ENCODE measurements at places on chromosomes 1 and 21. TPM values are rescaled to one million over a fixed set of nuclear protein-coding genes. Genes with fewer than 3 reads are reported as not detected.
A peak's percentile ranks its signal among the peaks of the same experiment; 100 is the strongest.

- no peak for DNase-seq
Observed at GRCh38 chr1:236451796-236452373, 57.8 kb downstream of the EDARADD start.

KIRREL1 gene
- 48.6 TPM for total RNA-seq

- DNase-seq, result no peak
Observed at GRCh38 chr21:42691901-42692559, 38.6 kb downstream of the PDE9A start.

RORC gene
- total RNA-seq, result 1.6 TPM

DNA sequence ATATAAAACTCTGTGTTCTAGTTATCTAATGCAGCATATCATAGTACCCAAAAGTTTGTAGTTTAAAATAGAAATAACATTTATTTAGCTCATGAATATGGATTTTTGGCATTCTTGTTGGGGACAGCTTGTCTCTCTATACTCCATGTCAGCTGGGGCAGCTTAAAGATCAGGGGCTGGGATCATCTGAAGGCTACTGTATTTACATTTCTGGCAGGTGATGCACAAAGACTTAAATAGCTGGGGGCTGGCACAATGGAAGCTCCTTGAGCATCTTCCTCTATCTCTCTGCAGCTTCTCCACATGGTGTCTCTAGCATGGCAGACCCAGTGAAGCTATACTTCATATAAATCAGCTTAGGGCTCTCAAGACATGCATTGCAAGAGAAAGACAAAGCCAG, 55.6 kb upstream of the DAB1 start:
- DNase-seq, result no peak

PLA2G2C gene
- total RNA-seq, result not detected

GRCh38 chr1:157882580-157882979, 41.0 kb upstream of the CD5L start:
- no peak for DNase-seq

DNA sequence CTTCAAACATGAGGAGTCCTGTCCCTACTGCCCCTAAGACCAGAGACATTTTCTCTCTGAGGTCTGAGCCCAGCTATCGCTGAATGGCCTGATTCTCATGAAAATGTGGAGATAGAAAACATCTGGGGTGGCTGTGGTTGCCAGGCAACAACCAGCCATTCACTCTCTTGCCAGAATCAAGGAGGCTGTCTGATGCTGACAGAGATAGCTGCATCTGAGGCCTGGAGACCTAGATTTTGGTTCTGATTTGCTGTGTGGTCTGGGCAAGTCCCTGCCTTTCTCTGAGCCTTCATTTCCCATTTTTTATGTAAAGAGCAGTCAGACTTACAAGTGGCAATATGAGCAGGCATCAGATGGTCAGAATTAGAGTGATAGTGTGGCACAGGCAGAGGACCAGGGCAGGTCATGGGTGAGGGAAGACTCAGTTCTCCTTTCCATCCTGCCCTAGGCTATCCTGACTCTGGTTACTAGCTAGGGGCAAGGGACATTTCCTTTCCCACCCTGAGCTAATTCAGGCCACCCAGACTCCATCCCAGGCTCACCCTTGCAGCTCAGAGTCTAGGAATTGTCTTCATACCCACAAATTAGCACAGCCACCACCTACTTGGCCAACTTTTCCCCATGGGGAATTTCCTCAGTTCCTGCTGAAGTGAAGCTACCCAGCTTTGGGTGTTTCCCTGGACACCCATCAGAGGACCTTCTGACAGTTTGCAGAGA, 20.0 kb upstream of the RNF19B start:
- DNase-seq, result no peak

ZFP69B gene
- total RNA-seq, result 6.6 TPM

GRCh38 chr21:36695671-36696389, 3.1 kb upstream of the SIM2 start:
- DNase-seq, result no peak

GRCh38 chr1:84163123-84163931, 19.3 kb downstream of the PRKACB start:
- no peak for DNase-seq

GRCh38 chr1:116572099-116572498, 1.3 kb upstream of the CD58 start:
- DNase-seq, result no peak

DNA sequence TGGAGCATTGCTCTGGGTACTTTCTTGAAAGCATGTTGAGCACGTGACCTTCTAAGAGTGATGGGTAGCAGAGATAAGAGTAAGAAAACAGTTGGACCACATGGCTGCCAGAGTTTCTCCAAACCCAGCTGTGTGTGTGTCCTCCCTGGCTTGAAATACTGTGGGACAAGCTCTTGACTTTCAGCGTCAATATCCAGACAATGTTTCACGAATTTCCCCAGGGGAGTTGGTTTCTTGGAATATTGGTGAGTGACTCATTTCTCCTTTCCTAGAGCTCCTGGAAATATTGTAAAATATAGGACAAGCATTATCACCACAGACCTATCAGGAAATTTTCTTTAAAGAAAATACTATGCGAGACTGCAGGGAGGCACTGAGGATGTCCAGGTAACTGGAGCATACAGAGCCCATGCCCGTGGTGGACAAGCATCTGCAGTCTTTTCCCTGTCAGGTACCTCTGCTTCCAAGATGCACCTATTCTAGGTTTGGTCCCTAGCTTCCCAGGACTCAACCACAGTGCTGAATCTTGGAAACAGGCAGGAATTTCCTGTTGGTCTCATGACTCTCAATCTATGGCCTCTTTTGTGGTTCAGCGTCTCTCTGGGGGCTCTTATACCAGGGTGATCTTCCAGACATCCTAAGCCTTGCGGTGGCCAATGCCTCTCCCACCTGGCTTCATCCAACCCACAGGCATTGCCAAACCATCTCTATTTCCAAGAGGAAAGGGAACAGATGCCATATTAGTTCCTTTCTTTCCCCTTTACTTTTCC, 67.4 kb downstream of the KCNJ6 start:
- DNase-seq, result no peak

GRCh38 chr1:43870306-43870705, 63.3 kb upstream of the ARTN start:
- no peak for DNase-seq

- no peak for DNase-seq
Observed at GRCh38 chr1:7576946-7577657, 194.0 kb upstream of the VAMP3 start.

GRCh38 chr1:153417136-153417888, 992 bp downstream of the S100A7A start:
- no peak for DNase-seq

DNA sequence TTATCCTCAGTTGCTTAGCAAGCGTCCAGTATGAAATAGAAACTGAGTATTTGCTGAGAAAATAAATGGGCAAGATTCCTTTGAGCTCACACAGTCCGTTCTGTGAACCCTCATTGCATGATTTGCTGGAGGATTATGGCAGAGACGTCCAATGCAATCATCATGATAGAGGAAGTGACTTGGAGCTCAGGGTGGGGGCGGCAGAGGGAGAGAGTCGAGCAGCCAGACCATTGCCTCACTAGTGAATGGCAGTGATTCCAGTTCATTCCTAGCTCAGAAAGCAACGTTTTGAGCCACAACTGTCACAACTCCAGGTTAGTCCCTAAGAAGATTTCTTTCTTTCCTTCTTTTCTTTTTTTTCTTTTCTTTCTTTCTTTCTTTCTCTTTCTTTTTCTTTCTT, 27.5 kb upstream of the COL9A2 start:
- DNase-seq, result no peak

ST7L gene
- total RNA-seq, result 38.1 TPM

ANKRD35 gene
- 2.2 TPM for total RNA-seq

KRTAP11-1 gene
- not detected for total RNA-seq

DNA sequence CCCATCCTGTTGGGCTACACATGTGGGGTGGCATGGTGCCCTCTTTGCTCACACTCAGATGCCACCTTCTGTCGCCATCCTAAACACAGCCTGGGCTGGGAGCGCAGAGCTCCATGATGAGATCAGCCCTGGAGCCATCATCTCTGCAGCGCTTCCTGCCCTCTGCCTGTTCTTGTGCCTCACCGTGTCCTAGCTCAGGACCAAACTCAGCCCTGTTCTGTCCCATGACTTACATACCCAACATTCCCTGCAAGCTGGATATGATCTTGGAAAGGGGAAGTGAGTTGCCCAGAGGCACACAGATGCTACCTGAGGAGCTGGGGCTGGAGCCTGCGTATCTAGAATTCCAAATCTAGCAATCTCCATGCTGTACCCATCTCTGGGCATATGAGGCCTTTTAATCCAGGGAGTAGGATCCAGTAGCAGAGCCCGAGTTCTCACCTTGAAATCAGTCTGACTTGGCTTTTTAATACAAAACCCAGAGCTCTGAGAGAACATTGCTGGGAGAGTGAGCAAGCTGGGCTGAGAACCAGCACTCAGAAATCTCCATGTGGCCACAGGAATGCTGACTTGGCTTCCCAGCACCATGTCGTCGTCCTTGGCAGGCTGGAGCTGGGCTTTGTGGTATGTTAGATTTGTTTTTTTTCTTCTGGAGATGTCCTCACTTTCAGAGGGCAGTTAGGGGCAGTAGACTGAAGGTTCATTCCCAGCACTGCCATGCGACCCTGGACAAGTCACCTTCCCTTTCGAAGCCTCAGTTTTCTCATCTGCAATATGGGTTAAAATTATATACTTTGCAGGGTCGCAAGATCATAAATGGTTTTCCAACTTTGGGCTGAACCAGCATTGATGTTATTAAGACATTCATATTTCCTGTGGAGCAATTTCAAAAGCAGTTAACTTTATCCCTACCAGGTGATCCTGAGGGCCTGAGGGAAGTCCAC, 2.6 kb downstream of the ALPL start:
- DNase-seq, result no peak

GRCh38 chr1:26583646-26584485, 54.3 kb downstream of the RPS6KA1 start:
- no peak for DNase-seq

DNA sequence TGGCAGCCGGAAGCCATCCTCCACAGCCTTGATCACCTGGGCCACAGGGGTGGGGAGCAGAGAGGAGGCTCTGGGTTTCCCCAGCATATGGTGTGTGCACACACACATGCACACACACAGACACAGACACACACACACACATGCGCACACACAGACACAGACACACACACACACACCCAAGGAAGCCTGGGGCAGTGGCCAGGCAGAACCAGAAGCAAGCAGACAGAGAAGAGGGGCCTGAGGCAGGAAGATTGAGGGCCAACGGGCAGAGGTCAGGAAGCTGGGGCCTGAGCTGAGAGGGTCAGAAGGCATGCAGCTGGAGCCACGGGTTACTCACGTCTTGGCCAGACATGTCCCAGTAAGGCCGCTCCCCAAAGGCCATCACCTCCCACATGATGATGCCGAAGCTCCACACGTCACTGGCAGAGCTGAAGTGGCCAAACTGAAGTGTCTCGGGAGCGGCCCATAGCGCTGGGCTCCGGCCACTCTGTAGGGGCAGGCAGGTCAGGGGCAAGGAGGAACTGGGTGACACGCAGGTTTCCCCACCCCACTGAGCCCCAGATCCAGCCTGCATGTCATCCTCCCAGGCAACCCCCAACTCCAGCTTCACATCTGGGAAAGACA, 27.4 kb downstream of the CDCA8 start:
- no peak for DNase-seq

RAB7B gene
- 11.5 TPM for total RNA-seq

DNA sequence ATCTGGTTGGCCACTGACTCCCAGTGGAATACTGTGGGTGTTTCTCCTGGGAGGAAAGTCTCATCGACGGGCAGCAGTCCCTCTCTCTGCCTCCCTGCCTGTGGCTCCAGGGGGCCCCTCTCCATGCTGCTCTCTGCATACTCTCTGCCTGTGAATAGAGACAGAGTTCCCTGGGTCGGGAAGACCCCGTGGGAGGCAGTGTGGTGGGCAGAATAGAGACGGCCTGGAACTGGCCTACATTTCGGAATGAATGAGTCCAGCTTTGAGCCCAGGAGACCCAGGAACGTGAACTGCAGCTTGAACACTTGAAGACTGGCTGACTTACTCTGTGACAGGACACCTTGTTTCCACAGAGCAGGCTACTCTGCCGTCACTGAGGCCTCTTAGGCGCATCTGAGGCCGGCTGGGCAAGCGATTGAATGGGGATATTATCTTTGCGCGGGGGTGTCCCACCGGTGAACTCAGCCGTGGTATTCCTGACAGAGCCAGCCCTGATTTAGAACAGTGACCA, 64.0 kb downstream of the KIF21B start:
- DNase-seq, result no peak

DNA sequence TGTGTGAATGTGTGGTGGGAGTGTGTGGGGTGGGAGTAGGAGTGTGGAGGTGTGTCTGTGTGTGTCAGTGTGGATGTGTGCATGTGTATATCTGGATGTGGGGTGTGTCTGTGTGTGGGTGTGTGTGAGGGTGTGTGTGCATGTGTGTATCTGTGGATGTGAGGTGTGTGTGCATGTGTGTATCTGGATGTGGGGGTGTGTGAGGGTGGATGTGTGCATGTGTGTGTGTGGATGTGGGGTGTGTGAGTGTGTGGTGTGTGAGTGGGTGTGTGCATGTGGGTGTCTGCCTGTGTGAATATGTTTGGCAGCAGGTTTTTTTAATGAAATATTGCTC, 106.1 kb downstream of the PDE9A start:
- DNase-seq, result no peak

- no peak for DNase-seq
Observed at GRCh38 chr1:100423832-100424337, 71.6 kb downstream of the CDC14A start.

DNA sequence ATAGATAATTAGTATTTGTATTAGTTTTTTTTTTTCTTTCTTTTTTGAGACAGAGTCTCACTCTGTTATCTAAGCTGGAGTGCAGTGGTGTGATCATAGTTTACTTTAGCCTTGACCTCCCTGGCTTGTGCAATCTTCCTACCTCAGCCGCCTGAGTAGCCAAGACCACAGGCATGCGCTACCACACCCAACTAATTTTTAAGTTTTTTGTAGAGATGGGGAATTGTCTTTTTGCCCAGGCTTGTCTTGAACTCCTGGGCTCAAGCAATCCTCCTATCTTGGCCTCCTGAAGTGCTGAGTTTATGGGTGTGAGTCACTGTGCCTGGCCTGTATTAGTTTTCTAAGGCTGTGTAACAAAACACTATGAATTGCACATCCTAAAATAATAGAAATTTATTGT, 58.3 kb downstream of the MSH4 start:
- no peak for DNase-seq

GRCh38 chr21:42654179-42654912, 925 bp downstream of the PDE9A start:
- no peak for DNase-seq

HMCN1 gene
- 36.9 TPM for total RNA-seq

DNA sequence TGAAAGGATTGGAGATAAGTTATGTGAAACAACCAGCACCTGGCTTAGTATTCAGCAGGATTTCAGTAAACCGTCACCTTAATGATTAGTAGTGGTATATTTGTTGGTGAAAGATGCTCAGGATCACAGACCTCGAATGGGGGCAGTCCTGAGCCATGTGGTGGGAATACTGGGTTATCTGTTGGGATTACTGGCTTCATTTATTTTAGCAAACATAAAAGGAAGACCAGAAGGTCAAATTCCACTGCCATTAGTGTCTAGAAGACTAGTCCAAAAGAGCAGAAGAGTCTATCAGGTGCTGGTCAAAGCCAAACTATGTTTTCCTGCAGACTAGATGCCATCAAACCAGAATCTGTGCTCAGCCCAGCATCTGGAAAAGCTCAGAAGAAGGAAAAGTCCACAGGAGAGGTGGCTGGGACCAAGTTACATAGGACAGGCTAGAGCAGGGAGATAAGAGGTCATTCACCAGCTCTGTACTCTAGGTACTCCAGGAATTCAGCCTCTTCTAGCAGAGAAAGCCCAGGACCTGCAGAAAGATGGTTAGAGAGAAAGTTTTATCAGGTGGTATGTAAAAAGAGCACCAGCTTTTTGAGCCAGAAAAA, 343.4 kb downstream of the PLPP3 start:
- no peak for DNase-seq

NHLH1 gene
- total RNA-seq, result not detected

GRCh38 chr1:117237726-117238381, 27.1 kb upstream of the VTCN1 start:
- peak; percentile 72 for DNase-seq
